Germinal center (tissue), 1 donor: ENCODE measurements at places on chromosomes 5 and 9.
A peak's percentile ranks its signal among the peaks of the same experiment; 100 is the strongest.

- peak; percentile 24 for DNase-seq
These were observed 174.5 kb upstream of the MAP3K1 start for GRCh38 chr5:56640763-56641406.

DNA sequence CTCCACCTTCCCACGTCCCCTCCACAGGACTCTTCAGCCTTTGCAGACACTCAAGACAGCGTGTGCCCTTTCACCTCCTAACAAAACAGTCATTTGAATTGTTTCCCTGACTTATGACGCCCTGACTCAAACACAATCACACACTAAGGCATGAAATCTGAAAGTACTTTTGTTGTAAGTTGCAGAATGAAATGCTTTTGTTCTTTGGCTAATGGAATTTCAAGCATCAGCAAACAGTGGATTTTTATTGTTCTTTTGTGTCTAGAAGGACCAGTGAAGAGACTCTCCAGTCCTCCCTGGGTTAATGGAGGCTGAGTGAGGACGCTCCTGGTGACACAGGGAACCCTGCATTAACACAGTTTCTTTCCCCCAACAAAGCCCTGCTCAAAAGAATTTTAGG is 380.1 kb downstream of the CTNND2 start:
- DNase-seq: no peak

- DNase-seq: no peak
These were observed 15.7 kb downstream of the RANBP3L start for GRCh38 chr5:36285837-36286615.

DNA sequence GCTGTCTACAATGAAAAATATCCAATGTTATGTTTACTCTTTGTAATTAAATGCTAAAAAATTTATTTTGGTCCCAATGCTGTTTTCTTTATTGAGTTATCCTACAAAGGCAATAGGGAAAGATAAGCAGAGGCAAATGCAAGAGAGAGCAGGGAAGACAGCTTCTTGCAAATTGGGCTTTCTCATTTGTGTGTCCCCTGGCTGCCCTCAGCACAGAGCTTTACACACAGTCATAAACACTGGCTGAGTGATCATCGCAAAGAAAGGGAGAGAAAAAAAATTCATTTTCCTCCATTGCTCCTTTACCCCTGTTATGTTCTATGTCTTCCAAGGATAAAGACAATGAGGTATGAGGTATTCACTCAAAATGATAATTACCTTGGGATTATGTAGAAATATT is 2.3 kb upstream of the TSSK1B start:
- no peak for DNase-seq

GRCh38 chr5:87404359-87404758 is 8.4 kb downstream of the CCNH start:
- no peak for DNase-seq

- no peak for DNase-seq
These were observed 14.3 kb downstream of the HMGCR start for GRCh38 chr5:75351139-75351926.

GRCh38 chr5:83488271-83488670 is 16.7 kb downstream of the VCAN start:
- no peak for DNase-seq

DNA sequence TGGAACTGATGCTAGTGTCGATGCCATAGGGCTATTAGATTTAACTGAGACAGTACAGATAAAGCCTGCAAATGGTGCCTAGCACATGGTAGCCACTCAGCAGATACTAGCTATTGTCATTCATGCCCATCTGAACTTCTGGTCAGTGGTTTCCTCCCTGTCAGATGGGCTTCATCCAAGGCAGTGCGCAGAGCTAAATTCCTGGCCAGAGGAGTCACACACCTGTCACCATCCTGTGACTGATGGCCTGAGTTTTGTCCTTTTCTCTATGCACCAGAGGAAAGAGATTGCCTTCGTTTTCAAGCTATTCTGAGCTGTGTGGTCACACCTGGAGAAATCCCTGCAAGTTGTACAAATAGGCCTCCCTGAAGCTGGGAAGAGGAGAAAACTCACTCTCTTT is 34.7 kb downstream of the MSX2 start:
- no peak for DNase-seq

GRCh38 chr9:77785341-77785740 is 137.2 kb upstream of the GNA14 start:
- no peak for DNase-seq

GRCh38 chr9:77999231-77999631 is 32.4 kb downstream of the GNAQ start:
- no peak for DNase-seq

- no peak for DNase-seq
These were observed 11.5 kb downstream of the GABRA6 start for GRCh38 chr5:161697001-161697400.

DNA sequence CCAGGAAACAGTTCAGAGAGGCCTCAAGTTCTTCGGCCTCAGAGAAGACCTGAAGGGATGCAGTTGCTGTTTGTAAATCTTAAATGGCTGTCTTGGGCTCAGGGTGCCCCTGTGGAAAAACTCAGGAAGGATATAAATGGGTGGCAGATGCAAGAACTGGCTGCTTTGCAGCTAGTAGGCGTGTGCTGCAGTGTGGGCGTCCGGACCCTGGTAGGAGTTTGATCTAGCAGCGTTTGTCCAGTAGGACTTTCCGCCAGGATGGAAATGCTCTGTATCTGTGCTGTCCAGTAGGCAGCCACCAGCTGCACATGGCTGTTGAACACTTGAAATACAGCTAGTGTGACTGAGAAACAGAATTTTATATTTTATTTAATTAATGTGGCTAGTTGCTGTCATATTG is 7.7 kb downstream of the CDX1 start:
- DNase-seq: no peak

- DNase-seq: no peak
These were observed 3.6 kb downstream of the F12 start for GRCh38 chr5:177405805-177406204.

DNA sequence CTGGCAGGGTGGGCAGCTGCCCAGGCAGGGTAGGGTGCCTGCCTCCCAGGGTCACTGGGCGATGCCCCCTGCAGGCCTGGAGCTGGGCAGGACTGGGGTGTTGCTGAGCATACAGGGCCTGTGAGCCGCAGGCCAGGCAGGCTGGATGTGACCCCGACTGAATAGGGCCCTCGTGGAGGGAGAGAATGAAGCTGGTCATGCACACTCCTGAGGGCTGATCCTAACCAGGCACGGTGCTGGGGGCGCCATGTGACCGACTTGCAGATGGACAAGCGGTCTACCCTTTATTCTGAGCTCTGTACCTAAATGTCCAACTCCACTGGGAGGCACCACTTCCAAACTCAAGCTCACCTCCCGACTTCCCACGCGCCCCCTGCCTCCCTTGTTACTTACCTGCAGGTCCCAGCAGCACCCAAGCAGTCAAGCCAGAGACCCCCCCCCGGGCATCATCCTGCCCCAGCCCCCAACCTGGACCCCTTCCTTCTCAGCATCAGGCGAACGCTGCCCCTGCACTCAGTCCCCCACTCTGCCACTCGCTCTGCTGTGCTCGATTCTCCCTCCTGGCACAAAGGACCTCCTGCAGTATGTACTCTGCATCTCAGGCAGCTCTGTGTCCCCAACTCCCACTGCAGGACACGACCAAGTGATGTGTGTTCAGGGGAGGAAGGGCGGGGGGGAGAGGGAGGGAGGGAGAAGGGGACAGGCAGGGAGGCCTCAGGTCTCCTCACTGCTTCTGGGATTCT is 76.8 kb upstream of the PHYKPL start:
- no peak for DNase-seq

DNA sequence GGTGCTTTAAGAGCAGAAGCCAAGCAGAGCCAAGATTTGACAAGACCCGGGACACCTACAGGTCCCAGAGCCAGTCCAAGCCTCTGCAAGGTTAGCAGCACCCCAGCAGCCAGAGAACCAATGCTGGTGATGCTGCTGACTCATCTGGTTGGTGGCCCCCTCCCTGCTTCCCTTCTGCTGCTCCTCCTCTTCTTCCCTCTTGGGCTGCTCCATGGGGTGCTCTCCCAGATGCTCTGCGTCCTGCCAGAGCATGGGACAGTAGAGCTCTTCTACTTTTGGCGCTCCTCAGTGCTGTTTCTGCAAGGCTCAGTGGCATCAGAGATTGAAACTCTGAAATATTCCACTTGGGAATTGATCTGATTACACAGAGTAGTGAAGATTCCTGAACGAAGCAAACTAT is 76.1 kb upstream of the SAP30L start:
- no peak for DNase-seq

- DNase-seq: peak; percentile 67
These were observed 24.5 kb downstream of the C9orf152 start for GRCh38 chr9:110183208-110184145.

DNA sequence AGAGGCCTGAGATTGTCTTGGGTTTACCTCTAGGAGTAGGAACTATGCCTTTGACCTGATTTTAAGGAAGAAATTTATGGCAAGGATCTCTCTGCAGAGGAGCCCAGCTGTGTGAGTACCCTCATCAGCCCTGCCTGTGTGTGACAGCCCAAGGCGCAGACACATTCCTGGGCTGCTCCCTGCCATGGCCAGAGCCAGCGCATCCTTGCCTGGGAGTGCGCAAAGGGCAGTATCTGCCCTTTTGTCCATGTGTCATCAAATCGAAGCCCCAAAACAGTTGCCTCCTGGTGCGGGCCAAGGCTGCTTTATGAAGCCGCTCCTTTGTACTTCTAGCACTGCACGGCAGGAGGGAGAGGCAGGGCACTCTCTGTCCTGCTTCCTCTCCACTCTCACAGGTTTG is 51.9 kb downstream of the PRRT1B start:
- no peak for DNase-seq

- no peak for DNase-seq
These were observed 14.5 kb upstream of the SPINK7 start for GRCh38 chr5:148297731-148298130.

DNA sequence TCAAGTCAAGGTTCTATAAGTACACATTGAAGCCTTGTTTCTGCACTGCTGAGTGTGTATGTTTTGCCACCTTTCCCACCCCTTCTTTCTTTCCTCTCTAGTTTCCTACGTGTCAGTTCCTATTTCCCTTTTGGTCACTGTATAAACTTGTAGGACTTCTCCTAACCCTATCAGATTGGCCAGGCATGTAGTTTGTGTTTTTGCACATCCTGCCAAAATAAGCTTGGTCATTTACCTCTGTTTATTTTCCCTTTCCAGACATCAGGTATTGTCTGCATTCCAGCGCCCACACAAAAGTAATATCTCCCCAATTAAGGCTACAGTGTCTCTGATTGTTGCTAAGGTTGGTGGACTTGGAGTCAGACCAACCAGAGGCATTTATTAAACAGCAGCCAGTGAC is 252.9 kb upstream of the MPDZ start:
- DNase-seq: no peak

GRCh38 chr5:91598216-91598615 is 215.1 kb upstream of the ARRDC3 start:
- DNase-seq: no peak

DNA sequence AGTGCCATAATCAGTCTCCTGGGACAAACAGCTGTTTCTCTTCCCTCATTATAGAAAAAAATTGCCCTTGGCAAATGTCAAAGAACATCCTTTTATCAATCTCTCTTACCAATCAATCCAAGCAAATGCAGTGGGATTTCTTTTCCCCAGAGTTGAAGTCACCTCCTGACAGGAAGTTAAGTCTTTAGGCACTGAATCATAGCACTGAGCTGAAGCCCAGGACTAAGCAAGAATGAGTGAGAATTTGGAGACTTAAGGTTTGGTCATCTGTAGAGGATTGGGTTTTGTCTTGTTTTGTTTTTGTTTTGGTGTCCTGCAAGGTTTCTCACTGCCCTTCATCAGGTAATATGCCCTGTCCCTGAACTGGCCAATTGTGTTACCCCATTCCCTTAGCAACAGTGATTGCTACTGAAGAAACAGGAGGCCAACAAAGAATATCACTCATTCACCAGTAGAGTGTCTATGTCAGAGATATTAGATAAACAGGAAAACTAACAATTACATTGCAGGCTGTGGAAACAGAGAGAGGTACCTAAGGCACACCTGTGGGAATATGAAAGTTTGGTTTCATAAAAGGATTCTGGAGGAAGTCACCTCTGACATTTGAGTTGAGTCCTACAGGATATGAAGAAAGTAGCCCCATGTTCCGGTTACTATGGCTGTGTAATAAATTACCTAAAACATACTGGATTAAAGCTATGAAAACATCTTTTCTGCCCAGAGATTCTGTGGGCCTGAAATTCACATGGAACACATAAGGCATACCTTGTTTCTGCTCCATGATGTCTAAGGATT is 4.5 kb upstream of the FXN start:
- no peak for DNase-seq

DNA sequence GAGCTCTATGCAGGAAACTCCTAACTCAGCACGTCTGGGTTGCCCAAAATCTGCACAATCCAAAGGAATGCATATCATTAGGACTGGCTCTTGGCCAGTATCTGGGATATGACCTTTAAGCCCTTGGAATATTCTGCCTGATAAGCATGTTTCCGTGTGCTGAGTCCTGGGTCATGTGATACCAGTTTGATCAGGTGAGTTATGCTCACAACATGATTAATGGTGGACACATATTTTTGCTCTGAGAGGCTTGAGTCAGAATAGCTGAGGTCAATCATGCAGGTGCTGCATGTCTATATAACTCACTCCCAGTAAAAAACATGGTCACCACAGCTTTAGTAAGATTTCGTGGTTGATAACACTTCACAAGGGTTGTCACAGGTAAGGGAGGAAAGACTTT is 408.8 kb downstream of the YTHDC2 start:
- DNase-seq: no peak

DNA sequence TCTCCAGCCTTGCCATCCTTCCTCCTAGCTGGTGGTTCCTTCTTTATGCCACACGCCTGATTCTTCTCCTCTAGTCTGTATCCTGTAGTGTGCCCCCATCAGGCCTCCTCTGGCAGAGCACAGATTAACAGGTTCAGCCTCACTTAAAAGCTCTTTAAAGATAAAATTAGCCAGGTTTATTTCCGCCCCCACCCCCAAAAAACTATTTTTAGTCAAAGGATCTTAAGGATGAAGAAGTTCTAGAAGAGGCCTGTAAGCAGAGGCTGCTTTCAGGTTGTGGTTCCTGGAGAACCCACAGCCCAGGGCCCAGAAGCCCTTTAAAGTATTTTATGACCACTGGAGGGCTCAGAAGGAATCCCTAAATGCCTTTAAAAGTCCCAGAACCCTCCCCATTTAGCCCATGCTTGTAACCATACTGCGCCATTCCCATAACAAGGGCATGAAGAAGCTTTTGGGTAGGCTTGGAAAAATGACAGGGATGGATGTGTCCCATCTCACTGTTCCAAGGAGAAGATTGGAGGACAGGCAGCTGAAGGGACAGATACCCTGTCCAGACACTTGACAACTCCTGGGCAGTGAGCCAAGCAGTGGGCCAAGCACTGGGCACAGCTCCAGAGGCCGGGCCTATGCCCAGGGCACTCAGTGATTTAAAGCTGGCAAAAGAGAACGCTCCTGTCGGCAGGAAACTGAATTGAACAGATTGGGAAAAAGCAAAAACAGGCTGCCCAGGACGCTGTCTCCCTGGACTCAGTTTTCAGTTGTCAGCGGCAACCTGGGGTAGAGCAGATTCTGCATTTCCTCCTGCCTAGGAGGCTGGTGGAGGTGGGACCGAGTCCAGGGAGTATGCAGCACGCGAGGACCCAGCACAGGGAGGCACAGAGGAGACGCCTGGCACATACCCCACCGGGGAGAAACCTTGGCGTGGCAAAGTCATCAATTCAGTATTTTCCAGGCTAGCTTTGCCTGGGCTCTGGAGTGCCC is 106.3 kb upstream of the SSBP2 start:
- DNase-seq: peak; percentile 18
